Skeletal muscle cell (primary cell): ENCODE measurements at places on chromosomes 16 and 17.
A peak's percentile ranks its signal among the peaks of the same experiment; 100 is the strongest.

DNA sequence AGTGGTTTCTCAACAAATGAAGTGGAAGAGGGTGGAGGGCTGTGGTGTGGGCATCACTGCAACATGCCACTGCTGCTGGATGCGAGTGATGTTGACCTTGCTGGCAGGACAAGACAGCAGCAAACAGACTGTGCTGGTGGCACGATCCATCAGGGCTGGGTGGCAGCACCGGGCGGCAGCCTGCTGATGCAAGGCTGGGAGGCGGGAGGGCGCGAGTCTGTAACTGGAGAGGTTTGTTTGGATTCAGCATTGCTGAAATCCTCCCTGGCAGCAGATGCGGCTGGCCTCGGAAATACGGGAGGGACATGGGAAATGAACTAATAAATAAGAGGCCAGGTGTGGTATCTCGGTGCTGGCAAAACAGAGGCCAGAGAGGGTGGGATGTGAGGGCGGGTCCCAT lies 224.2 kb downstream of the ENGASE start:
- DNase-seq, result no peak

GRCh38 chr17:69606142-69606800 lies 191.8 kb downstream of the MAP2K6 start:
- DNase-seq, result no peak

DNA sequence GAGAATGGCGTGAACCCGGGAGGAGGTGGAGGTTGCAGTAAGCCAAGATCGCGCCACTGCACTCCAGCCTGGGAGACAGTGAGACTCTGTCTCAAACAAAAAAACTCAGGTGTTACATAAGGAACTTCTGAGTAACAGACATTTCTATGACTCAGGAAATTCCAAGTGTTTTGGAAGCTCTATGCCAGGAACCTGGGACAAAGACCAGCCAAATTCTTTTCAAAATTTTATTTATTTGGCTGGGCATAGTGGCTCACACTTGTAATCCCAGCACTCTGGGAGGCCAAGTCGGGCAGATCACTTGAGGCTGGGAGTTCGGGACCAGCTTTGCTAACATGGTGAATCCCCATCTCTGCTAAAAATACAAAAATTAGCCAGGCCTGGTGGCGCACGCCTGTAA lies 5.2 kb upstream of the SH2B1 start:
- no peak for DNase-seq

- DNase-seq, result peak; percentile 51
Measured at GRCh38 chr17:61475726-61476125, 23.5 kb downstream of the TBX4 start.

- DNase-seq, result no peak
Measured at GRCh38 chr16:68539711-68540239, 684 bp downstream of the ZFP90 start.

DNA sequence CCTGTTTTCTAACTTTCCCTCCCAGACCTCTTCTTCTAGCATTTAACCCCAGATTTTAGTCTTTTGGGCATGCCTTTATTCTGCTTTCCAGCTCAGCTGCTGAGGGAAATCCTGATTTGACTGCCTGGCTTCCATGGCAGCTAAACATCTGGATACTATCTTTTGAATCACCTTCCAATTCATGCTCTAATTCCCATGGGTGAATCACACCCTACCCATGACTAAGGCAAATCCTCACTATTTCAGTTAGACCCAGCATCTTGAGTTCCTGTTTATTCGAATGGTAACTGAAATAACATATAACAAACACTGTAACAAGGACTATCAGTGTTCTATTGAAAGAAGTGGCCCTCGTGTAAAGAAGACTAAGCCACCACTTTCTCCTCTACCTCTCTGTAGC lies 29.8 kb downstream of the CA10 start:
- no peak for DNase-seq

GRCh38 chr17:80104321-80104955 lies 3.1 kb downstream of the GAA start:
- DNase-seq, result no peak

DNA sequence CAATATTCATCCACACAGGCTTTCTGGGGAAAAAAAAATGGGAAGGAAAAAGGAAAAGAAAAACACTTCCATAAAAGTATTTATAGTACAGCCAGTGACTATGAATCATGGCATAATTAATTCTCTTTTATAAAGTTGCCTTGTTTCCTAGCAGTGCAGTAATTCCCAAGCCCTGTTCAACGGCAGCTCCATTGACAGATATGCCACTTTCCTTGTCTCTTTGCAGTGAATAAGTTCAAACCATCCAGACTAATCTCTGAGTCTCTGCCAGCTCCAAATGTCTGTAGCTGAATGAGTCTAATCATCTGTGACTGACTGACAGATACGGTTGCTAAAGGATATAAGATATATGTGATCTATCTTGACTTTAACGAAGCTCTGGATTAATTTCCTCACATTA lies 52.9 kb upstream of the KCNJ16 start:
- DNase-seq, result no peak

DNA sequence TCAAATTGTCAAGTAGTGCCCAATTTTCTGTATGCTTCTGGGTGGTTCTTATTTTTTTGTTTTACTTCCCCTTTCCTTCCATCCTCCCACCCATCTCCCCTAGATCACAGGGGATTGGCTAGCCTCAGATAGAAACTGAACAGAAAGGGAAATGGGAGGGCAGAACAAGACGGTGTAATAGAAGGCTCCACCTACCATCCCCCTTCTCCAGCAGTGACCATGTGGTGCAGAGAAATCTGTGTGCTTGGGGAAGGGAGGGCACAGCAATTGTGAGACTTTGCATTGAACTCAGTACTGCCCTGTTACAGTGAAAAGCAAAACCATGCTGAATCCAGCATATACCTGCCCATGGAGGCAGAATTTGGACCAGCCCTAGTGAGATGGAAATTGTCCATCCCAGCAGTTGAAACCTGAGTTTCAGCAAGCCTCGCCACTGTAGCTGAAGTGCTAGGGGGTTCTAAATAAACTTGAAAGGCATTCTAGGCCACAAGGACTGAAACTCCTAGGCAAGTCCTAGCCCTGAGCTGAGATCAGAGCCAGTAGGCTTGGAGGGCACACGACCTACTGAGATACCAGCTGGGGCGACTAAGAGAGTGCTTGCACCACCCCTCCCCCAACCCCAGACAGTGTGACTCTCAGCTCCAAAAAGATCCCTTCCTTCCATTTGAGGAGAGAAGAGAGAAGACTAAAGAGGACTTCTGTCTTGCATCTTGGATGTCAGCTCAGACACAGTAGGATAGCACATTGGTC lies 5.2 kb downstream of the SLFN11 start:
- DNase-seq, result no peak
